ENCODE measurements at places on chromosomes 16 and 17.

DNA sequence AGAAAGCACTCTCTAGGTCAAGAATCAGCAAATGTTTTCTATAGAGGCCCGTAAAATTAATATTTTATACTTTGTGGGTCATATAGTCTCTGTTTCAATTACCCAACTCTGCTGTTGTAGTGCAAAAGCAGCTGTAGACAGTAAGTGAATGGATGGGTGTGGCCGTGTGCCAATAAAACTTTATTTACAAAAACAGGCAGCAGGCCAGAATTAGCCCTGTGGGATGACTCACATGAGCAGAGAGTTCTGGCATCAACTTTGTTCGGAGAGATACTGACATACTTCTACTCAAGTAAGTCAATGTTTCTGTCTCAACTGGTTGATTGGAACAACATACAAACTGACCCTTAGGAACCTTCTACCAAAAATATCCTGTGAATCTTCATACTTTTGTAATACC lies 616.2 kb downstream of the MAF start:
- no peak for ATAC-seq

GRCh38 chr16:23072084-23072599 lies 77.1 kb downstream of the USP31 start:
- ATAC-seq, result no peak

GRCh38 chr17:65609749-65610148 lies 48.3 kb upstream of the AXIN2 start:
- ATAC-seq, result no peak

DNA sequence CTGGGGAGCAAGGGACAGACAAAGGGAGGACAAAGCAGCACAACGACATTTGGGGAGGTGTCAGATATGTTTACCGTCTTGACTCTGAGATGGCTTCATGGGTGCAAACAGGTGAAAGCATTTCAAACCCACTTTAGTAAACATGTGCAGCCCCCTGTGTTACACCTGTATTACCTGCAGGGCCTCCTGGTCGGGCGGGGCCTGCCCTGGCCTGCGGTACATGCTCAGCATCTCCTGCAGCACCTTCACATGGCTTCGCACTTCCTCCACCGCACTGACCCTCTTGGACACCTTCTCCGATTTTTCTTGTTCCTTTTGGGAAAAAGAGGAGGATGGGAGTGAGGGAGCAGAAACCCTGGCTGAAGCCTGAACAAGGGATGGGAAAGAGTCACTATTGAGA lies 24.5 kb downstream of the GGA2 start:
- no peak for ATAC-seq

DNA sequence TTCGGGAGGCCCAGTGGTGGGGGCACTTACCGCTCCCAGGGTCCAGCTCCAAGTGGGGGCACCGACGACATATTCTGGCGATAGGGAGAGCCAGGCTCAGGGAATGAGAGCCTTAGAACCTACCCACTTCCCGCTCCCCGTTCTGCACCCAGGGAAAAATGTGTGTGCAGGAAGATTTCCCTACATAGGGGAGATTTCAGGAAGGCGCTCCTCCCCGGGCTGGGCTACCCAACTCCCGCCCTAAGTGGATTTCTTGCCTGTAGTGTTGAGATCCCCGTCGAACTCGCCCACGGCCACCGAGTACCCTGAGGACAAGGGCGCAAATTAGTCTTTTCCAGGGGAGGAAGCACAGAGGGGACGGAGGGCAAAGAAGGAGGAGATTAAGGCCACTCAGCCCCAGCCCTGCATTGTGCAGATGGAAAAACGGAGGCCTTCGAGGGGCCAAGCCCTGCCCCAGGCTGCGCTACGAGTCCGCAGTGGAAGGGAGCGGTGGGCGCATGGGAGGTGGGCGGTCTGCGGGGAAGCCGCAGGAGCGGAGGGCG lies 5.1 kb downstream of the ITGA2B start:
- no peak for ATAC-seq

DNA sequence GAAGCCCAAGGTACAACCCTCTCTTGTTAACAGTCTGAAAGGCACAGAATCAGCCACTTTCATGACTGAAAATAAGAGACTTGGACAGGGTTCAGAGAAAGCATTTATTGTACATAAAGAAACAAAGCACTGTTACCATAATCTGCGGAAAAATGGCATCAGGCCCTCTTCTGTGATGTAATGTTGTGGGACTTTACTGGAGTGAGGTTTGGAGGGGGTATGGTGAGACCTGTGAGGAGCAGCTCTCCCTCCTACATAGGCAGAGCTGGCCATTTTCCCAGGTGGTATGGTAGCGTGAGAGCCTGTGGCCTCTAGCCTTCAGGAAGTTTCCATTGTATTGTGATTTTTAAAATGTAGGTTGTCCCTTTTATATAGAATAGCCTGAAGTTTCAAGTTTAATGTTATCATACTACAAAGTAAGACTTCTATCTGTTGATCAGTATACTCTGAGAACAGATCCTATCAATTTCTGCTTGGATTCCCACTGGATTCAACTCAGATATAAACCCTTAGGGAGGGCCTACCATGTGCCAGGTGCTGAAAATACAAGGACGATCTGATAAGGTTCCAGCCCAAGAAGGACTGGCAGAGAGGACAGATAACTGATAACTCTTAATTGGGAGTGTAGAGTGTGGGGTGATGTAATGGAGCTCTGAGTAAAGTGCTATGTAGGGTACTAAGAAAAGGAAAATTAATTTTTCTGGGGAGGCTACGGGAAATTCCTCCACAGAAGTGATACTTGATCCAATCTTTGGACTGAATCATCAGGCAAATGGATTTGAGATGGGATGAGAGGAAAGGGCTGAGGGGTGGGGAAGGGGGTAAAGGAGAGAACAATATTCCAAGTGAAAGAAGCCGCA lies 4.1 kb upstream of the YPEL2 start:
- ATAC-seq, result no peak

DNA sequence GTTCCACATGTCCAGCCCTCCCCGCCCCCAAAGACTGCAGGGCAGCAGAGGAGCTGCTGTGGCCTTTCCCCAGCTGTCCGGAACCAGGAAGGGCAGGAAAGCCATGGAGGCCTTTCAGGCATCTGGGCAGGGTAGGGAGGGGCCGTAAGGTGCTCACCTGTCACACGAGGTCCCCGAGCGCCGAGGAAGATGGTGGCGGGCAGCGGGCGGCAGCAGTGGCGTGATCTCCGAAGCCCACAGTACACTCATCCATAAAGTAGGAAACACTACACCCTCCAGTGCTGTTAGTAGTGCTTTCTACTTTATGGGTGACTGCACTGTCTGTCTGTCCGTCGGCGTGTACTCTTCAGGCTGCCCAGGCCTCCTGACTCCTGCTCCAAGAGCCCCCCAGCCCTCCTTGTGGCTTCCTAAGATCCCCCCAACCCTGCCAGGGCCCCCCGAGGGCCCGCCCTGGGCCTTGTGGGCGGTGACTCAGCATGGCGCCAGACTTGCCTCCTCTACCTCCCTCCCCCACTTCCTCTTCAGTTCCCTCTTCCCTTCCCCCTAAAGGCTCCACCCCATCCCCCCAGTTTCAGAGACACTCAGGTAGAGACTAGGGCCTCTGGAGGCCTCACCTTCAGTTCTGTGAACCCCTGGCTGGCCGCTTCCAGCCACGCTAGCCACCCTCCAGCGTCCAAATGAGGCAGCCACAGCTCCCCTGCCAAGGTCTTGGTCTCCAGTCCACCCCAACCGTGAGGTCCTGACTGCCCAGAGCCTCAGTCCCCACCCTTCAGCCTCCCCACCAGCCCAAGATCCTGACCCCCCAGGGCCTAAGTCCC lies 2.6 kb upstream of the TSPOAP1 start:
- peak; percentile 0 for ATAC-seq

DNA sequence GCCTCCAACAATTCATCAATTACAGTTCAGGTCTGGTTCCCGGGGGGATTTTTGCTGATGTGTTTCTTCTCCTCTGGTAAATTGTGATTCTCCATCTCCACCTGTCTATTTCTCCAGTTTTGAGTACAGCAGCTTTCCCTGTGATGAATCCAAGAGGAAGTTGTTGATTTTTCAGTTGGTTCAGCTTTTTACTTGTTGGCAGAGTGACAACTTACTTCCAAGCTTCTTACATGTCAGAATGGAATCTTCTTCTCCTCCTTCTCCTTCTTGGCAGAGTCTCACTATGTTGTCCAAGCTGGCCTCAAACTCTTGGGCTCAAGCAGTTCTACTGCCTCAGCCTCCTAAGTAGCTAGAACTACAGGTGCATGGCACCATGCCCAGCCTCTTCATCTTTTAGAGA lies 33.4 kb upstream of the TMEM92 start:
- no peak for ATAC-seq

DNA sequence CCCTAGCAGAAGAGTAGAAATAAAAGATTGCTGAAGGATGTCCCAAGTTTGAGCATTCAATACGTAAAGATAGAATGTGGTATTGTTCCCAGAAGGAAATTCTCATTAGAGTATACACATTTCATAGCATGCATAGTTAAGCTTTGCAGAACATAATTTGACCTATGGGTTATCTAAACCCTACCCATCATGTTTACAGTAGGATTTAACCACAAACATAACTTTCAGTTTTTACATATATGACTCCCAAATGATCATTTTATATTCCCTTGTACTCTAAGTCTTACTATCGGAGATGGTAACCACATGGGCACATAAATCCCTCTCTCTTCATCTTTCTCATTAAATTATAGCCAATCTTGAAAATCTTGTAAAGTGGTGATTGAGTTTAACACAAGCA lies 50.9 kb downstream of the SYNRG start:
- ATAC-seq, result no peak

DNA sequence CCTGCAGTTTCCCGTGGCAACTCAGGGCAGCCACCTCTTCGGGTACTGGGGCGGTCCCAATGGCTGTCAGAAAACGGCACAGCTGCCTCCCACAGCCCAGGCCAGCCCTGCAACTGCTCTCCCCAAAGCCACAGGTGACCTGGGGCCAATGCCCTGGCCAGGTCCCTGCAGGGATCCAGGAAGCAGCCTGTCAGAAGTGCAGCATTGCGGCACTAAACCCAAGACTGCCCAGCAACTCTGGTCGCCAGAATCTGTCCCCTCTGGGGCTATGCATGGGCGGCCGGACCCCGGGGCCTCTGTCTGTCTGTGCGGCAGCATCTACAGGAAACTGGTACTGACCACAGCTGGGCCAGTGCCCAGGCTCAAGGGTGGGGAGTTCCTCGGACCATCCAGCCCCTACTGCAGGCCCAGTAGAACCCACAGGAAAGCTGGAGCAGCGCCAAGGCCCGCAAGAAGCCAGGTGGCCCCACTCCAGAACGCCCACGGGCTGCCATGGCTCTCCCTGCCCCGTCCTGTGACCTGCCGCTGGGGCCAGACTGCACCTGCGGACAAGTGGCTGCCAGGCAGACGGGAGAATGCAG lies 5.5 kb downstream of the CYBC1 start:
- no peak for ATAC-seq

- peak; percentile 72 for ATAC-seq
Measured at GRCh38 chr17:45228763-45229539, 7.3 kb downstream of the FMNL1 start.

DNA sequence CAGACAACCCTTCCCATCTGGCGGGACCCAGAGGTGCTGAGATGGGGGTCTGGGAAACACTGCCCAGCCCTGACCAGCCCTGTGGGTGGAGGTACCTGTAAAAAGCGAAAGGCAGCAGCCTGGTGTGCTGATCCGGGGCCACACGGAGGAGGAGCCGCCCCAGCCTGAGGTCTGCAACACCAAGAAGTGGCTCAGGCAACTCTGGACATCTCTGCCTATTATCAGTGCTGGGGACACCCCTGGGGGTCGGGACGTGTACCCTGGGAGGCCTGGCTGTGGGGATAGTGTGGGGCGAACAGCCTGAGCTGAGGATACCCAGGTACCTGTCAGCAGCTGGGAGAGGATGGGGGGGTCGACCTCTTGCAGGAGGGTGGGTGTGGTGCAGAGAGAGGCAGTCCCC lies 18.0 kb downstream of the ZNF276 start:
- ATAC-seq, result no peak

GRCh38 chr17:1573932-1574696 lies 11.5 kb upstream of the PITPNA start:
- ATAC-seq, result peak; percentile 76

DNA sequence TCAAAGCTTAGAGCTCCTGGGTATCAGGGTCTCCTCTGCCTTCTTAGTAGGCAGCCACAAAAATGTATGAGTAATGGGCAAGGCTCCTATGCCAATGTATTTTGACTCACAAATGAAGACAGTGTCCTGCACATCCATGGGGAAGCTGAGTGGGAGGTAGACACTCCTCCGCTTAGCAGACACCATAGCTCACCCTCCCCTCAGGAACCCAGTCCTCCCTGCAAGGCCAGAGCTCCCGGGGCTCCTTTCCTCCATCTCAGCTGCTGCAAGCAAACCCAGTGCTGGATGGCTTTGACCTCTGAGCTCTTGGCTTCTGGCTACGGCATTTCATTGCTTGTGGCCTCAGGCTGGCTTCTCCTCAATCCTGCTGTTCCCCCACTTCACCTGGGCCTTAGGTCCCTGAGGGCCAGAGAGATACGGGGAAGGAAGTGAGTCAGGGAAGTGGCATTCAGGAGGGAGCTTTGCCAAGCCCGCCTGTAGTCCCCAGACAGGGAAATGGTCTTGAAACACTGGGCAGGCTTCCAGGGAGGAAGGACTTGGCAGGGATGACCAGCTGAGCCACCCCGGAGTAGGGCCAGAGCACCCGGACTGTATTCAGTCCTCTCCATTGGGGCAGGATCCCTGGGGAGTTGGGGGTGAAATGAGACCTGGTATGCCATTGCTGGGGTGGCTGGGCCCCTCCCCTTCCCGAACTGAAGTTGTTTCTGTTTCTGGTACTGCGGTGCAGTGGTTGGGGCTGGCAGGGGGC lies 4.5 kb downstream of the ABCC3 start:
- no peak for ATAC-seq

DNA sequence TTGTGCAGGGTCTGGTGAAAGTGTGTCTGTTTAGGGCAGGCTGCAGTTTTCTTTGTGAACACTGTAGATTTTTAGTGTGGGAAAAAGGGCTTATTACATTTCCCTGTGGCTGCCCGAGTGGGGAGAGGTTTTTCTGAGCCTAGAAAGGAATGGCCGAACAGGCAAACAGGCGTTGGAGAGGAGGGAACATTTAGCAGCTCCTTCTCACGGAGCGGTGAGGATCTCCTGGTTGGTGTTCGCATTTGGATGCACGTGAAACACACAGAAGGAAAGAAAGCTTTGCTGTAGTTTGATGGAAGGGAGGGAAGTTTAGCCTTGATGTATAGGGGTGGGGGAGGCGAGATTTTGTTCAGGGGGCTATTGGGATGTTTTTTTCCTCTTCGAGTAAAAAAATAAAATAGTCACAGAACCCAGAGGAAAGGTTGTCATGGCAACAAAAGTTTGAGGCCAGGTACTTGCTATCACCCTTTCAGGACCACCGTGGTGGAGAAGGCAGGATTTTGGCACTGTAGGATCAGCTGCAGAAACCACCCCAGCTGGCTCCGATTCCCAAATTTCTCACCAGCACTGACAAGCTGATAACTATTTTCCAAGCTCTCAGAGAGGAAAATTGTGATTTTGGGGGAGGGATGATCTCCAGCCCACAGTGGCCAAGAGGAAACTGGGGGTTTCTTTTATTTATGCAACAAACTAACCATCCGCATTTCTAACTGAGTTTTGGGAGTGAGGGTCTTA lies 3.5 kb downstream of the GSG1L start:
- no peak for ATAC-seq

DNA sequence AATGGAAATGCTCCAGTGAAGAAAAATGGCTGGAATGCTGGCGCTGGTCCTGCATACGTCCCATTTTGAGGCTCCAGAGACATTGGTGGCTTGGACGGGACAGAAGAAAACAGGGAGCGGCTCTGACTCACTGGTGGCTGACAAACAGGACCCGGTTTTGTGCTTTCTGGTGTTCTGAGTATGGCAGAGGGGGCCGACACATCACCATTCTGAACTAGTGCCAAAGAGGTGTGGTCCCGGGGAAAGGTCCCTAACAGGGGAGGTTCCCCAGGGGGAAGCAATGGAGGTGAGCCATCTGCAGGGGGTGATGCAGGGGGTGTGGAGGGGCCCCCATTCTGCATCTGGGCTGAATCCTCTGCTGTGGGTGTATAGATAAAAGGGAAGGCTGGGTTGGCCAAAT lies 8.3 kb downstream of the ANKRD40 start:
- no peak for ATAC-seq
